T47D (cell line): ENCODE measurements at places on chromosomes 4 and X.

- no peak for DNase-seq
These were observed 99.5 kb upstream of the SLC4A4 start for GRCh38 chr4:71239365-71239764.

- no peak for DNase-seq
These were observed 99.0 kb downstream of the ANOS1 start for GRCh38 chrX:8632924-8633323.

DNA sequence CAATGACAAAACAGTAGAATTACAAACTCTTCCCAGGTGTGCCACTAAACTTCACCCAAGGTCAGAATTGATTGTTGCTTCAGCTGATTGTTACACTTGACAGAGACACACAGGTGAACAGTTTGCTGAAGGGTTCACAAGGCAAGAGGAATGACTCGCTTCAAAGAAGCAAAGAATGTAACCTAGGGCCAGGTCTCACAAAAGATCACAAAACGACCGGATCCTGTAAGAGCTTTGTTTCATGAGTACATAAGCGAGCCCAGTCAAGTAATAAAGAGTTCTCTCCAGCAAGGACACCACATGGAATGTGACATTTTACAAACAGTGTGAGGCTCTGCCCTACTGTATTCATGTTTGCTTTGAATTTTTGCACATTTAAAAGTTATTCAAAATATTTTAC is 9.1 kb downstream of the LNX1 start:
- DNase-seq, result peak; percentile 30

DNA sequence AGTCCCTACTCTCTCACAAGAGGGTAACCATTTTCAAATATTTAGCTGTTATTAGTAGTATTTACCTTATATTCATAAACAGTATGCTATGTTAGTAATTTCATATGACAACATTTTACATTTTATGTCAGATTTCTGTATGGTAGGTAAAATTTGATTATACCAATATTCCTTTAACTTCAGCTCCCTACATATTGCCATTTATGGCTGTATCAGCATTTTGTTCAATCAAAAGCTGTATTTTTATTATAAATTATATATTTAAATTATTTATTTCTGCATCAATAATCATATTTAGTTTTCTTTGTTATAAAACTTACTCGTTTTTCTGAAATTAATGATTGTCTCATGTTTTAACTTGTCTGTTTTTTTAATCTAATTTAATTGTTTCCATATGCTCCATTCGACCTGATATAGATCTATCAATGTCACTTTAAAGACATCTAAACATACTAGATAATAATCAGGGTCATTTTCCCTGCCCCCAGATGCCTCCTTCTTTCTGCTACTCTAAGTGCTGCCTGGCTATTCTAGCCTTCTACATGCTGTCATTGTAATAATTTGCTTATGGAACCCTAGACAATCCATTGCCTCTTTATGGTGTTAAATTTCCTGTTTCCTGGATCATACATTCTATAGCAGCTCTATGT is 1976.7 kb upstream of the ADGRL3 start:
- DNase-seq, result no peak

DNA sequence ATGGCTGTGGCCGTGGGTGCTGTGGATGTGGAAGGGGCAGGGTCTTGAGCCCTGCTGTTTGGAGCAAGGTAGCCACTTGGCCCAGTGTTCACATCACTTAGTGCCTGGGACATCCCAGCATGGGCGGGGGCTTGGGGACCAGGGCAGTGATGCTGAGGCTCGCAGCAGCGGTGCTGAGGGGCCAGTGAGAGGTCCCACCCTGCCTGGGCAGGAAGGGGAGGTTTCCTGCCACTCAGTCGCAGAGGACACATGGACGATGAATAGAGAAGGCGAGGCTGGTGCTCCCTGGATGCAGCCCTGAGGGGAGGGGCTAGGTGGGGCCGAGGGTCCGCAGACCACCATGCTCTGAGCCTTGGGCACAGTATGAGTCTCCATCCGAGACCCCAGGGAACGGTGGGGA is 25.7 kb downstream of the DOK7 start:
- DNase-seq, result no peak

GRCh38 chr4:65456579-65456978 is 213.7 kb downstream of the EPHA5 start:
- no peak for DNase-seq

DNA sequence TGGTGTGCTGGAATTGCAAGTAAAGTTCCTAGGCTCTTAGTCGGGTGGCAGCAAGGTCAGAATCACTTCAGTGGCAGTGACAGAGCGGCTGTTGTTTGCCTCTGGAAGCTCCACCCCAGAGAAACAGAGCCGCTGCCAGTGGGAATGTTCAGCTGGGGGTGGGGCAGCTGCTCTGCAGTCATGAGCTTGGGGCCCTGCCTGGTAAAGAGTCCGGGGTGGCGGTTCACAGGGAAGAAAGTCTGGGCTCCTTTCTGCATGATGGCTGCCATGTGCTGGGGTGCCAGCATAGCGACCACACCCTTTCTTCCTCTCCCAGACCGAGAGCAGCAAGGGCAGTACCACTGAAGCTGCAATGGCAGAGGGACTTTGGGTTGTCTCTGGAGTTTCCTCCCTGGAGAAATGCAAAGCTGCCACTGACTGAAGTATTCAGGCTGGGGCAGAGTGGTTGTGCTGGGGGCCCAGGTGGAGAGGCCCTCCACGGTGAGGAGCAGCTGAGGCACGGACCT is 108.8 kb upstream of the CENPE start:
- DNase-seq, result peak; percentile 19

GRCh38 chrX:2397229-2398063 is 103.3 kb downstream of the DHRSX start:
- DNase-seq, result no peak

DNA sequence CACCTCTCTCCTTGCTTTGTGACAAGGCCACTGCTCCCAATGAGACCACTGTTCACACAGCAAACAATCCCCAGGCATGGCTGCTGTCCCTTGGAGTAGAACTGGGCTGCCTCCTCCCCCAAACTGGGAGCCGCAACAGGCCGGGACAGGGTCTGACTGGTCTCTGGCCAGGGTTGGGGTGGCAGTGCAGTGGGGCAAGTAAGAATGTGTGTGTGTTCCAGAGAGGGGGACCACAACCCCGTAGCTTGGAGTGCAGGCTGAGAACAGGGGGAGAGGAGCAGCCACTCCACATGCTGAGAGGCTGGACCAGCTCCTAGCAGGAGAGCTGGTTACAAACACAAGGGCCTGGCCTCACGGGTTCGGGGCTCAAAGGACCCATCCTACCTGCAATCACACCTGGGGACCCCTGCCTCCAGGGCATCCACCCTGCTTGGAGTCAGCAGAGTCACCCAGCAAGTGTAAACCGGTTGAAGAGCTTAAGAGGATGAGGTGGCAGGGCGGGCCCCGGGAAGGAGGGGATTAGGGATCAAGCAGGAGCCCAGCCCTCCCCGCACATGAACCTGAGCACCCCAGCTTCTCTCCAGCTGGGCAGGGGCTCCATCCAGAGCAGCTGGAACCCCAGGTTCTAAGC is 3.8 kb upstream of the ZNF185 start:
- DNase-seq, result no peak

DNA sequence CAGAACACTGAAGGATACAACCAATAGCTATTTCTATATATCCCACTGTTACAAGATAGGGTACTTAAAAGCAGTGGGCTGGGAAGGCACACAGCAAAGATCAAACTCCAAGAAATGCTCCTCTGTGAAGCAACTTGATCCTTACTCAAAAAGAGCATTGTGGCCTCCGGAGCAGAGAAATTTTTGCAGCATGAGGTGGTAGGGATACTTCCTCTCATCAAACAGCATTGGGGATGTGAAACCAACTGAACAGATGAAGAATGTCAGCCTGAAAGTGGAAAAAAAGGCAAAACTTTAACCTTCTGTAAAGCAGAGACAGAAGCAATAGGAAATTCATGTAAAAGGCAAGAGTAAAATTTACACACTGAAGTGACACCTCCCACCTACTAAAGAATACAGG is 92.2 kb downstream of the HUWE1 start:
- no peak for DNase-seq

DNA sequence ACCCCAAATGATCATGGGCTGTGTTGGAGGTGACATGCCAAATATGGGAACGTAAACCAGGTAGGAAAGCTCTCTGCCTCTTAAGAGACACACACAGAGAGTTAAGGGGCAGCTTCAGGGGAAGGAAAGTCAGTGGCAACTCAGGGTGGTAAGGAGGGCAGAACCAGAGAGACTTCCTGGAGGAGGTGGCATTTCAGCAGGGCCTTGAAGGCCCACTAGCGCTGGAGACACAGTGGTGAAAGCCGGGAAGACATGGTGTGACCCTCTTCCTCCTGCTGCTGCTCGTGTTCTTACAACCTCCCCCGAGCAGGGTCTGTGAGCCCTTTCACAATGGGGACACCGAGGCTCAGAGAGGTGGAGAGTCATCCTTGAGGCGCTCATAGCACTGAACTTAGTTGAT is 68.2 kb downstream of the SORCS2 start:
- no peak for DNase-seq

DNA sequence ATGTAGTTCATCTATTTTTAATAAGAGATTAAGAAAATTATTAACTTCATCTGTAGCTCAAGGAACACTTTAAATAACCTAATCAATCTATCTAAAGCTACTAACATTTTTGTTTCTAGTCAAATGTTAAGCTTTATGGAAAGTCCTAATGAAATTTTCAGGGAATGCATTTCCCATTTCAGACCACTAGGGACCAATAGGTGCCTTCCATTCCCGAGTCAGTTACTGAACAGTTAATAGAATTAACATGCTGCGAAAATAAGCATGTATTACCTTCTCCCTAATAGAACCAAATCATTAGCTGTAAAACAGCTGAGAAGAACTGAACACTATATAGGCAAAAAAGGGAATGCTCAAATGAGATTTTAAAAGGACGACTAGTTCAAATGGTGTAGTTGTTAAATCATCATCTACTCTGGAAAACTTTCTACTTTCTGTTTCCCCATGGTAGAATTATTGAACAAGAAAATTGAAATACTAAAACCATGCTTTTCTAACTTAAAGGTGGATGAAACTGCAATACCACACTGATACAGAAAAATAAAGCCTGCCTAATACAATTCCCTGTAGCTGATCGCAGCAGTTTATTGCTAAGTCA is 22.5 kb downstream of the STX18 start:
- peak; percentile 41 for DNase-seq

GRCh38 chr4:73850261-73850970 is 2.7 kb upstream of the PF4V1 start:
- no peak for DNase-seq

- no peak for DNase-seq
These were observed 98.5 kb downstream of the ADGRA3 start for GRCh38 chr4:22417408-22417807.

GRCh38 chr4:16608123-16608522 is 290.3 kb downstream of the LDB2 start:
- no peak for DNase-seq

GRCh38 chrX:69616457-69617203 is 717 bp downstream of the EDA start:
- no peak for DNase-seq

GRCh38 chr4:110487873-110488272 is 11.9 kb downstream of the ENPEP start:
- no peak for DNase-seq

GRCh38 chr4:15354371-15355297 is 73.2 kb upstream of the C1QTNF7 start:
- DNase-seq, result no peak

DNA sequence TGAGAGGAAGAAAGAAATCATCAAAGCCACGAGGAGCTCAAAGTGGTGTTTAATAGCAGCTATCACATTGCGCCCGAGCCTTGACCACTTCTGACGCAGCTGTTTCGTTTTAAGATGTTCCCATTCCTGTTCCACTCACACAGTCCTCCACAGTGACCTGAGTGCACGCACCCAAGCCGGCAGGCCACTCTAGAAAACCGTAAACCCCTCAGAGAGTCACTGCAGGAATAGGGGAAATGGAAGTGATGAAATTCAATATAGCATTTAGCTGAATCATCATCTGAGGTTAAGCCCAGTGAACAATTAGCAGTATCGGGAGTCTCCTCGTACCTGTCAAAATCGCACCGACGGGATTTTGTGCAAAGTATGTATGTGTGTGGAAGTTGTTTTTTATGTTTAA is 17.9 kb upstream of the HAND2 start:
- DNase-seq, result no peak

GRCh38 chr4:174071595-174071994 is 211.9 kb downstream of the FBXO8 start:
- DNase-seq, result no peak

- DNase-seq, result no peak
These were observed 19.8 kb upstream of the PPARGC1A start for GRCh38 chr4:23909671-23910070.

- no peak for DNase-seq
These were observed 953.9 kb upstream of the PCDH10 start for GRCh38 chr4:132195176-132195575.

- DNase-seq, result no peak
These were observed 204.6 kb downstream of the SCFD2 start for GRCh38 chr4:53161051-53161786.

DNA sequence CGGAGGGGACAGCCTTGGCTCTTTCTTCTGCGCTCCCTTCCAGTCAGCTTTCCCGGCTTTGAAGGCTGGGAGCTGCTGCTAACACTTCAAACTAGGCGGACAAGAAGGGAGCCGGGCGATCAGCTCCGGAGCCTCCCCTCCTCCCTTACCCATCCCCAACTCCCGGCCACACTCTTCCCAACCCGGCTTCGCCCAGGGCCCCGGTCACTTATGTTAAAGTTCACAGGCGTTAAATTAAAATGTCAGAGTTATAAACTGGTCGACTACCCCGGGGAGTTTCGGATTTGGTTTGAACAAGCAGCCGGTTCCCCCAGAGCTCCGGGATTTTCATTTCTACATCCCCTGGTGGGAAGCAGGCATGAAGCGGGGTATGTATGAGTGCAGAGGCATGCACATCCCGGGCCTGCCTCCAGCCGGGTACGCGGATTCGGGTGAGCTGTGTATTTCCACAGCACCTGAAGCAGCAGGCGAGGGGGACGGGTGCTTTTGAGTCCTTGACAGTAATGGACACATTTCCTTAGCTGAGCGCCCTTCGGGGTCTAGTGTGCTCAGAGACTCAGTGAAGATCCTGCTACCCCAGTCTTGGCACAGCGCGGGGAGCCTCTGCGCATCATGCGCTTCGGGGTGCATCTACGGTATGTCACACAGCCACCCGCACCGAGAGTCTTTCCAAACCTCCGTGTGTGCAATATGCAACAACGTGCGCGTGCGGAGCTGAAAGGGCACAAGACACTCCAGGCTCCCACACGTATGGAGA is 880 bp downstream of the UNC5C start:
- peak; percentile 24 for DNase-seq

DNA sequence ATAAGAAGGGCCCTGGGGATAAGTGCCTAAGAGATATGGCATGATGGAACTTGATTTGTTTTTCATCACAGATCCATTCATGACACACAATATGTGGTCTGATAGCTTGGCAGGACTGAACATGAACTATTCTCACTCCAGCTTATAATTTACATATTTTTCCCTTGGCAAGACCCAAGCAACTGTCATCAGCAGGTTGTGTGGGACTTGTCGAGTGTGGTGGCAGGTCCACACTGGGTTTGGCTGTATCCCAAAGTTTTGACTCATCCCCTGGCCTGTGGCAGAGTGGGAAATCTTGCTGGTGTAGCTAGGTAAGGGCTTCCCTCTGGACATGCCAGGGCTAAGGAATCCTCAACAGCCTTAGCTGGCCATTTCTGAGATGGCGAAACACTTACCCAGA is 81.0 kb upstream of the STIM2 start:
- no peak for DNase-seq

- DNase-seq, result no peak
These were observed 75.7 kb downstream of the MED28 start for GRCh38 chr4:17690135-17690534.

- DNase-seq, result no peak
These were observed 50.0 kb downstream of the IQCM start for GRCh38 chr4:149765630-149766029.

GRCh38 chrX:147832707-147833348 is 78.9 kb upstream of the FMR1 start:
- DNase-seq, result no peak

GRCh38 chr4:14644580-14645282 is 357.6 kb upstream of the CPEB2 start:
- no peak for DNase-seq
